Neural crest cell (in vitro differentiated cells): ENCODE measurements at places on chromosomes 4 and X.

DNA sequence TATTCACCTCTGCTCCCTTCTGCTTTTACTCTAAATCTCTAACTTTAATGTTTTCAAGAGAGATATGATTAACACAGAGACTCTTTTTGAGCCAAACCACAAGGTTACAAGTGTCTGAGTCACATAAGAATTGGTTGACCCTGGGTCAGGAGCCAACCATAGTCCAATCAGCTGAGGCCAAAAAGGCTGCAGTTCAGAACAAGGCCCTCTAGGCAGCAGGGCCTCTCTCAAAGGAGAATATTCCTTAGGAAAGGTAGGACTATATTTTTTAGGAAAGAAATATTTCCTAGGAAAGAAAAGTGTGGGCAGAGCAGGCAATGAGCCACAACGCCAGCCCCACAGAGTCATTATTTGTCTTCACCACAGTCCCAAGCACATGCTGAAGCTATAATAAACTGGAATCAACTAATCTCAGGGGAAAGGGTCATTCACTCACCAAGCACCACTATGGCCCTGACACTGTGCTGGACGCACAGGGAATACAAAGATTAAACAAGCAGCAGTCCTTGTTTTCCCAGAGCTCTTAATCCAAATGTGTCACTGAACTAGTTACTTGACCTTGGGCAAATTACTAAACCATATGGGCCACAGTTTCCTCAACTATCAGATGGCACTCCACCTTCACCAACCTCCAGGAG is 2.2 kb downstream of the ATP8A1 start:
- no peak for DNase-seq

DNA sequence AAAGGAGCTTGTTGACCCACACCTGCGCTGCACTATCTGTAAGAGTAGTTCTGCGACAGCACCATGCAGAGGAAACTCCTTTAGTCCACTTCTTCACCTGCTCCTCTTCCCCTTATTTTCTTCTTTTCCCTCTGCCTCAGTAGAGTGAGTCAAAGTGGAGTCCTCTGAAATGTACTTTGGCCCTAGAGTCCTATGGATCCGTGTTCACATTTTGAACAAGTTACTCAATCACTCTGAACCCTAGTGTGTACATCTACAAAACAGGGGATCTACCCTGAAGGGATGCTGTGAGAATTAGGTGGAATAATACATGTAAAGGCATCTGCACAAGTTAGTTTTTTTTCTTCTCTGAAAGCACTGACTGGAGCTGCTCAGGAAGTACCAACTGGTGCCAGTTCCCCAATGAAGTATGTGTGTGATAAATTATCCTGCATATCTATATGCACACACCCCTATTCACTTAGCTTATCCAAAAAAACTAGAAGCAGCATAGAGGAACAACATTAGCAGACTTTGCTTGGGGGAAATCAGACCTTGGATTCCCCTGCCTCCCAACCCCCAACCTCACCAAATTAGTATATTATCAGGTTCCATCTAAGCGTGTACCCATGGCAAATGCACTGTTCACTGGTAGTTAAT is 118.5 kb upstream of the FAM9C start:
- no peak for DNase-seq

- no peak for DNase-seq
Measured at GRCh38 chr4:12635629-12636028, 848.5 kb downstream of the RAB28 start.

GRCh38 chr4:56613101-56613862 is 67.8 kb downstream of the HOPX start:
- no peak for DNase-seq

GRCh38 chrX:36510736-36511135 is 497.4 kb upstream of the FAM47C start:
- DNase-seq: no peak
